ENCODE measurements at places on chromosomes 5 and 9.

- no peak for DNase-seq
These were observed 5.1 kb upstream of the SEPTIN8 start for GRCh38 chr5:132782101-132782500.

DNA sequence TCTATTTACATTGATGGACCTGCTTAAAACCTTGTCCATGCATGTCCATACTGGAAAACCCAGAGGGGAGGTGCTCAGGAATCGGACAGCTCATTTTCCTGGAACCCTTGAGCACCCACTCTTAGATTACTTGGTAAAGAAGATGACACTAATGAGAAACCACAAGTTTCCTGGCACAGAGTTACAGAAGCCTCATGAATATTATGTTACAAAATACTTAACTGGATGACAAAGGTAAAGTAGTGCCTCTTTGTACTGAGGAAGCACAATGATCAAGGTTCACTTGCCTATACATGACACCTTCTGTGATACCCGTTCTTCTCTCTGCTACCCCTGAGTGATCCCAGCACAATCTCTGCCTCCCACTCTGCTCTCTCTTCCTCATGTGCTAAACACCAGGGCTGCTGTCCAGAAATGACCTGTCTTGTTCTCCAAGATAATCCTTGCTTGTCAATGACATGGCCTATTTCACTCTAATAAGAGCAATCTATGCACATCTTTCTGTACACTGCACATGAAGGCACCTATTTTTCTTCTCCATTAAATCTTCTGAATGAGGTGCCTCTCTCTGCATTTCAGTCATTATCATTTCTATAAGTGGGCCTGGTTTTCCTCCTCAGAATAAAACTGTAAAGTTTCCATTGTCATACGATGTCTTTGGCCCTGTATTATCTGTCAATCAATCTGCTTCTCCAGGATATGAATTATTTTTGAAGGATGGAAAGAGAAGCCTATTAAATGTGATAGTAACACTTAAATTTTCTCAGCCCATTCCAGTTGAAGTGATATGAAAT, 684.0 kb upstream of the ACO1 start:
- no peak for DNase-seq

- no peak for DNase-seq
These were observed 51.6 kb upstream of the TXNDC8 start for GRCh38 chr9:110389148-110389750.

DNA sequence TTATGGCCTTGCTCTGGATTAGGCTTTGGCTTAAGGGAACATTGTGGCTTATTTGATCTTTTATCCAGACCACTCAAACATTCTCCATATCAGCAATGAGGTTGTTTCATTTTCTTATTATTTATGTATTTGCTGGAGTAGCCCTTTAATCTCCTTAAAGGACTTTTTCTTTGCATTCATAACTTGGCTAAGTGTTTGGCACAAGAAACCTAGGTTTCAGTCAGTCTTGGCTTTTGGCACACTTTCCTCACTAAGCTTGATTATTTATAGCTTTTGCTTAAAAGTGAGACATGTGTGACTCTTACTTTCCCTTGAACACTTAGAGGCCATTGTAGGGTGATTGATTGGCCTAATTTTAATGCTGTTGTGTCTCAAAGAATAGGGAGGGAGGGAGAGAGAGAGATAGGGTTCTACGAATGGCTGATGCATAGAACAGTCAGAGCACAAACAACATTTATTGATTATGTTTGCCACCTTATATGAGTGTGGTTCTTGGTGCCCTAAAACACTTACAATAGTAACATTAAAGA, 2265.3 kb upstream of the C9orf72 start:
- no peak for DNase-seq

- no peak for DNase-seq
These were observed 1.7 kb downstream of the MSX2 start for GRCh38 chr5:174725991-174726601.

- no peak for DNase-seq
These were observed 211.5 kb downstream of the NMUR2 start for GRCh38 chr5:152193391-152194107.

DNA sequence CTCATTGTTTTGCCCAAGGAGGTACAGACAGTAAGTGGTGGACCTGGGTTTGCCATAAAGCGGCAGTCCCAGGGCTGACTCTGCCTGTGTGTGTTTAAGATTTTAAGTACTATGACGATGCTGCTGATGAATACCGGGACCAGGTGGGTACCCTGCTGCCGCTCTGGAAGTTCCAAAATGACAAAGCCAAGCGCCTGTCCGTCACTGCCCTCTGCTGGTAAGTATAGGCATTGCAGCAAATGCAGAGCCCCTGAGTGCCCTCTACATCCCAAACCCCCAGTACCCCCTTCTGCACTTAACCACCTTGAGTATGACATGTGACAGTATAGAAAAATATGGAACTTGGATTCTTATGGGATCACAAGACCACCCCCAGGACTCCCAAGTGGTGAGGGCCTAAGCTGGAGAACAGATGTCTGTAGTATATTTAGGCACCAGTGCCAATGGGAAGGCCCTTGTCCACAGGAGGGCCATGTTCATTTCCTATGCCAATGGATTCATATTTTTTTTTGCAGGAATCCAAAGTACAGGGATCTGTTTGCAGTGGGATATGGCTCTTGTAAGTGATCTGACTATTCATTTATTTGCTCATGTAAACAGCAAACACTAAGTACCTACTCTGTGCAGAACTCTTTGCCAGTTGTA, 22.0 kb downstream of the ENHO start:
- no peak for DNase-seq

DNA sequence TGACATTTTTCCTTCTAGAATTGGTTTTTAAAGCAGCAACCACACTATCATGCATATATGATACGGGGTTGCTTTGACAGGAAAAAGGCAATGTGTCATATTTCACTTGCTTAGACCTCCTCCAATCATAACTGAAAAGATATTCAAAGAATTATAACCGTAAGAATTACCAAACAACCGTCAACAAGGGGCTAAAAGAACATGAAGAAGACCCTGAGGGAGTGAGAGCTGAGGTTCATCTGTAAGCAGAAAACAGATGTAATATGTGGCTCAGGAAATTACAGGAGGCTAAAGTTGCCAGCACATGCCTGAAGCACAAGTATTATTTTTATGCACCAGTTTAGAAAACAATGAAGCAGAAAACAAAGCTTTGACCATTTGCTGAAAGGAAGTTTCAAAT, 78.9 kb downstream of the APBA1 start:
- DNase-seq = no peak

Measured in GF-D8 (cell line).